ENCODE measurements at places on chromosomes 6 and 20. TPM values are rescaled to one million over a fixed set of nuclear protein-coding genes. Genes with fewer than 3 reads are reported as not detected.

DNA sequence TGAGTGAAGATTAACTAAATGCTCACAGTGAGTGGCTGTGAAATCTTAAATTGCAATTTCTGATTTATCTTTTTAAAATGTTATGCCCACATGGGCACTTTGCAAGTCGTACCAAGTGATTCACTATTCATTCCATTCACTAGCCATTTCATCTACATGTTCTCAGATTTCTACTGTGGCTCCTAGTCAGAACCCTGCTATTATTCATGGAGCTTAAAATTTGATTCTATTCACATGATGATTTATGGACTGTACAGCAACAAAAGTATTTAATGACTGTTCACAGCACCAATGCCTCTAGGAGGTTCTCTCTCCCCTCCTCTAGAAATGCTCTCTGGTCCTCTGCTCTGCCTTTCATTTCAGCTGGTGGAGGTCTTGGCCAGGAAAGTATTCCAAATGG, 133.5 kb upstream of the MAP3K7 start:
- no peak for DNase-seq

- no peak for DNase-seq
Observed at GRCh38 chr20:38769376-38770295, 21.4 kb downstream of the ACTR5 start.

The EDN1 gene
- 12.5 TPM for total RNA-seq

DNA sequence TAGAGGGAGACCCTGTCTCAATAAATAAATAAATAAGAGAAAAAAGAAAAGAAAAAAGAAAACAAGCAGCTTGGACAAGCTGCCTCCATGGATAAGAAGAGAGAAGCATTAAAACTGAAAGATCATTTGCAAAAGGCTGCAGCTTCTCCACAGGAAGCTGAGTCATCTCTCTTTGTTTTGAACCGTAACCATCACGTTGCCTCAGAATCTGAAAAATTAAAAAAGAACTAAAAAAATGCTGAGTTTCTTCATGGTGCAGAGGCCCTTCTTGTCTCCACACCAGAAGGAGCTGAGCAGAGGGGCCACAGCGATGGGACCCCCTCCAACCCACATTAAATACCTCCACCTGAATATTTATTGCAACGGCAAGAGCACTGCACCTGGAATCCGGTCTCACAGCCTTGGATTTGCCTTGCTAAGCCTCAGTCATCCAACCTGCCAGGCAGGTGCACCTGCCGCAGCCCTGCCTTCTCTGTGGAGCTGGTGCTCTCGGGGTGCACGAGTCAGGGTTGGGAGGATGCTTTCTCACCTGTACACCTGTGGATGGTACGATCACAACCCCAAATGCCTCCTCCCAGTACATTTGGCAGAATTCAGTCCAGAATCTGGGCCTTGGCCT, 28.1 kb downstream of the TOX2 start:
- peak; percentile 88 for DNase-seq

- DNase-seq: no peak
Observed at GRCh38 chr6:70129341-70129740, 173.5 kb downstream of the COL9A1 start.

DNA sequence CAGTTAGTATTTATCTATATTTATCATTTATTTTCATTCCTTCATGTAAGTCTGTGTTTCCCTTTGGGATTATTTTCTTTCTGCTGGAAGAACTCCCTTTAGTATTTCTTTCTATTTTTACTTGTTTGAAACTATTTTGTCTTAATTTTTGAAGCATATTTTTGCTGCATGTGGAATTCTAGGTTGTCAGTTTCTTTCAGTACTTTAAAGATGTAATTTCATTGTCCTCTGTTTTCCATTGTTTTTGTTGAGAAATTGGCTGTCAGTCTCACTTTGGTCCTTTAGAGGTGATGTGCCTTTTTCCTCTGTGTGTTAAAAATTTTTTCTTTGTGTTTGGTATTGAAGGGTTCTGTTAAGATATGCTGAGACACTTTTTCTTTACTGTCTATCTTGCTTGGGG, 17.1 kb downstream of the RNF182 start:
- DNase-seq: peak; percentile 46

DNA sequence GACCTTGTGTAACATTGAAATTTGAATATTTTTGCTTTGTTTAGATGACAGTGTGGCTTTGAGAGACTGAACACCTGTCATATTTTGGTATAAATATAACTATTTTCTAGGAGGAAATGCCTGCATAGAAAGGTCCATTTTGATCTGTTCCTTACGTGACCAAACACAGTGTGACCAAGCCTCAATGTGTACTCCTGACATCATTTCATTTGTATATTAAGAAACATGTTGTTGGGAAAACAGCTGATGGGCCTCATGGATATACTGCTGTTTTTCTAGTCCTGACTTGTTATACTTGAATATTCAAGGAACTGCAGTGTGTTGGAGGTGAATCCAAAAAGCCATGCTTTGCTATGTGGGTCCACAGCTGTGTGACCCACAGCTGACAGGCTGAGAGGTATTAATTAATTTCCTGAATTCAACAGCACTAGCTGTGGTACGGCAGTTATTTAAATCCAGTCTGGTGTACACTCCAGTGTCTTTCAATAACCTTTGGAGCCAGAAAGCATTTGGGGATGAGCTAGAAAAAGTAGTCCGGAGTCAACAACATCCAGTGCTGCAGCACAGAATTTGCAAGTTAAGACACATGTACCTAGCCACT, 18.9 kb downstream of the NCOA7 start:
- no peak for DNase-seq

DNA sequence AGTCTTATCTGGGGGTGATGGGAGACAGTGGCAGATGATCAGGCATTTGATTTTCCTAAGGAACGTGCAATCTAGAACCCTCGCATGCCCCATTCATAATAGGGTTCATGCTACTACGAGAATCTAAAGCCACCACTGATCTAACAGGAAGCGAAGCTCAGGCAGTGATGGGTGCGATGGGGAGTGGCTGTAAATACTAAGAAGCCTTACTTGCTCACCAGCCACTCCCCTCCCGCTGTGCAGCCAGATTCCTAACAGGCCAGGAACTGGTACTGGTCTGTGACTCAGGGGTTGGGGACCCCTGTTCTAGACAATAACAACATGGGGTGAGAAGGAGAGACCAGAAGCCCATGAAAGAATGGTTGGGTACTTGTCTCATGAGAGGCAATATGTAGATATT, 4.5 kb downstream of the TREML4 start:
- DNase-seq: no peak

The KIF6 gene
- total RNA-seq: 2.7 TPM

The SGK2 gene
- not detected for total RNA-seq

The OTOR gene
- total RNA-seq: not detected

The RNASET2 gene
- 33.3 TPM for total RNA-seq

DNA sequence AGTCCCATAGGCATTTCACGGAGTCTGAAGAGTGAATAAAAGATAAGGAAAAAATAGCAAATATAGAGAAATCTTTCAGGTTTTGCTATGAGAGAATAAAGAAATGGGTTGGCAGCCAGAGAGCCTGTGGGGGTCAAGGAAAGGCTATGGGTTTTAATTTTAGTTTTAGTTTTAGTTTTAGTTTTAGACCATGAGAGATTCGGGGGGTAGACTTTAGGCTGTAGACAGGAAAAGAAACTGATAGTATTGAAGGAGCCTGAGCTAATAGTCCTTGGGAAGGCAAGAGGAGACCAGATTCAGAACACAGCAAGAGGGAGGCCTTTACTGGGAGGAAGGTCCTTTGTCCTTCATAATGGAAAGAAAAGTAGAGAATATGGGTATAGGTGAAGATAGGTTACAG, 19.3 kb downstream of the DOP1A start:
- DNase-seq: no peak

- no peak for DNase-seq
Observed at GRCh38 chr20:23024701-23025100, 10.4 kb upstream of the SSTR4 start.

DNA sequence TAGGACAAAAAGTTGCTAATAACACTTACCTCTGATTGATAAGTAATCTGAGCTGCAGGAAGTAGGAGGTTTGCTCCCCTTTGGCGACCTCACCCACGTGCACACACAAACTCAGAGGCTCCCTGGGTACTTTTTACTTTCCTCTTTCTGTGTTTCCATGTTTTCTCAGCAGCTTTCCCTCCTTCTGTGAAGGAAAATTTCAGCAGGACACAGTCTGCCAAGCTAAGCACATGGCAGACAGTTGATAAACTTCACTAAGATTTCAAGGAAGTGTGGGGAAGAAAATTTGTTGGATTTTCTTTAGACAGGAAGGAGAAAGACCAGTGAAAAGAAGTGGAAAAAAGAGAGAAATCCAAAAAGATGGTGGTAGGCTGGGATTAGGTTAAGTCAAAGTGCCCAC, 215.5 kb upstream of the ARG1 start:
- no peak for DNase-seq

The IRAK1BP1 gene
- total RNA-seq: 2.2 TPM

The SNRPB gene
- total RNA-seq: 1,048 TPM

GRCh38 chr6:132446141-132446854, 45.0 kb upstream of the MOXD1 start:
- peak; percentile 15 for DNase-seq

The GINM1 gene
- 103 TPM for total RNA-seq

GRCh38 chr6:4124351-4124750, 11.0 kb downstream of the ECI2 start:
- no peak for DNase-seq

The SLC17A1 gene
- not detected for total RNA-seq

DNA sequence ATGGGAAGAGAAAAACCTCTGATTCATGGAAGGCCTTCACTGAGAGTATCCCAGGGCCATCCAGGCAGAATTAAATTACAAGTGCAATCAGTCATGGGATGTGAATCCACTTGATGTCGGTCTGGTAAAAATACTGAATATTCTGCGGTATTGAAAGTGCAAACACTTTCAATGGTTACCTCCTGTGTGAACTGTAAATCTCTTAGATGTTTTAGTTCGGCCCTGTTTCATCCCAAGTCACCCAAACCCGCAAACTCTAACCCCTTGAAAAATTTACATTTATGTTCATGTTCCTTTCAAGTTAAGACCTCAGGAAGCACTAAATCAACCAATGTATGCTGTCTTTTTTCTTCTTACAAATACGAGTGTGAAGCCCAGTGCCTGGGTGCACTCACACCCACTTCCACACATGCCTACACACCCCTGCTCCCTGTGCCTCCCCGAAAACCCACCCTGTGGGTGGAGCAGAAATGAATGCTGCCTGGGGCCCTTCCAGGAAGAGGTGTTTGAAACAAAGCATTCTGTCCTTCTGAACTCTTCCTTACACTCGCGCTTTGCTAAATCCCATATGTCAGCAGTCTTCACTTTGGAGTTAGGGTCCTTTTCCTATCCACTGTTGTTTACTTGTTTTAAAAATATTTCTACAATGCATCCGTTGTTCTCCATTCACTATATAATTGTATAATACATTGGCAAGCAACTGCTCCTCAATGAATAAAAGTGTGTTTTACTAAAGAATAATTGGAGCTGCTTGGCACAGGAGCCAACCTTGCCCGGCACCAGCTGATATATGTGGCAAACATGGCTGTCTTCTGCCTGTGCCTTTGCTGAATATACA, 62.7 kb downstream of the FYN start:
- DNase-seq: no peak

The KHDRBS2 gene
- total RNA-seq: not detected

DNA sequence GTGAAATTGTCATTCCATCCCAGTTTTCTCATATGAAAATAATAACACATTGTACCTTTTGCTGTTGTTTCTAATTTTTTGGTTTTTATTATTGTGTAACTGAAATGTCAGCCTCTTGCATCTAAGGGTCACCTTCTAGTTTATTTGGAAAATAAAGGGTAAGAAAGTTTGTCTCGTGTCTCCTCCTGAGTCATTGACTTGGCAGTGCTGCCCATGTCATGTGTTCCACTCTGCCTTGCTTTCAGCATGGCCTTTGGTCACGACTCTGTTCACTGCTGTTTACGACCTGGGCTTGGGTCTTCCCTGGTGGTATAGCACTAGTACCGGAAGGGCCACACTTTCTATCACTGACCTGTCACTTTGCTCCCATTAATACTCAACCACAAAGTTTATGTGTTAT, 171.4 kb upstream of the RSPO3 start:
- DNase-seq: peak; percentile 37

DNA sequence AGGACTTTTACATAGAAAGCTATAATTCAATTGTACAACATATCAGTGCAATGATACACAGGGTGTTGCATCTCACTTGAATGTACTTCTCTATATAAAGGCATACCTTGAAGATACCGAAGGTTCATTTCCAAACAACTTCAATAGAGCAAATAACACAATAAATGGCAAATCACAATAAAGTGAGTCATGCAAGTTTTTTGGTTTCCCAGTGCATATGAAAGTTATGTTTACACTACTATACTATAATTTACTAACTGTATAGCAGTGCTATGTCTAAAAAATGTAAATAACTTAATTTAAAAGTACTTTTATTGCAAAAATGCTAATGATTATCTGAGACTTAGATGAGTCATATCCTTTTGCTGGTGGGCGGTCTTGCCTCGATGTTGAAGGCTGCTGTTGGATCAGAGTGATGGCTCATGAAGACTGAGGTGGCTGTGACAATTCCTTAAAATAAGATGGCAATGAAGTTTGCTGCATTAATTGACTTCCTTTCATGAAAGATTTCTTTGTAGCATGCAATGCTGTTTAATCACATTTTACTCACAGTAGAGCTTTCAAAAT, 188.8 kb downstream of the TASP1 start:
- peak; percentile 21 for DNase-seq

- DNase-seq: no peak
Observed at GRCh38 chr6:70982747-70983146, 25.9 kb upstream of the B3GAT2 start.

- DNase-seq: no peak
Observed at GRCh38 chr6:42156638-42157037, 14.2 kb upstream of the C6orf132 start.

DNA sequence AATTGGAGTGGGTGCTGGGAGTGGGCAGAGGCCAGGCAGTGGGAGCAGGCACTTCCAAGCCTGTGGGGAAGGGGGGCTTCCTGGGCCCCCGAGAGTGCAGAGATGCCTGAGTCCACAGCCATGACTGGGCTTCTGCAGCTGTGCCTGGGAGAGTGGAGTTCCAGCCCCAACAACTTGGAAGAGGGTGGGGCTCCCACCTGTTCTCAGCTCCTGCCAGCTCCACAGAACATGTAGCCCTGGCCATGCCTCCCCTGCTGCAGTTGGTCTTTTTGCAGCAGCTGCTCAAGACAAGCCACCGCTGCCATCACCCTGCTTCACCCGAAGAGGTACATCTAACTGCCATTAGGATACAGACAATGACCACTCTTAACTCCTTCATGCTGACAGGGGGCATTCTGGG, 1092.3 kb downstream of the KHDRBS2 start:
- DNase-seq: no peak

Measured in M059J (cell line).